ENCODE measurements at places on chromosomes 1 and 21.

DNA sequence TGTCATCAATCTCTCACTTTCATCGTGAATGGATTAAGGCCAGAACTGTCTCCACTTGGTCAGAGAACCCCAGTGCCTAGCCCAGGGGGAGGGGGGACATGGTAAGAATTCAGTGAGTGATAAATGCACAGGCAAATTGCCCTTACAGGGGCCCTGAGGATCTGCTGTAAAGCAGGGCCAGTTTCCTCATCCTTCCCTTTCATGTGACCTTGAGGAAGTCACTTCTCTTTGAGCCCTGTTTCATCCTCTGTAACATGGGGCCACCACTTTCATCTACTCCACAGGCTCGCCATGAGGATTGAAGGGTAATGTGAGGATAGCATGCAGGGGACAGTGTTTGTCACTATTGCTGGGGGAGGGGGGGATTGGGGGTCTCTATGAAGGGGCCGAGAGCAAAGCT lies 28.1 kb upstream of the C1QA start:
- no peak for DNase-seq

- peak; percentile 73 for DNase-seq
These were observed 13.8 kb upstream of the BOLA1 start for GRCh38 chr1:149885339-149886120.

DNA sequence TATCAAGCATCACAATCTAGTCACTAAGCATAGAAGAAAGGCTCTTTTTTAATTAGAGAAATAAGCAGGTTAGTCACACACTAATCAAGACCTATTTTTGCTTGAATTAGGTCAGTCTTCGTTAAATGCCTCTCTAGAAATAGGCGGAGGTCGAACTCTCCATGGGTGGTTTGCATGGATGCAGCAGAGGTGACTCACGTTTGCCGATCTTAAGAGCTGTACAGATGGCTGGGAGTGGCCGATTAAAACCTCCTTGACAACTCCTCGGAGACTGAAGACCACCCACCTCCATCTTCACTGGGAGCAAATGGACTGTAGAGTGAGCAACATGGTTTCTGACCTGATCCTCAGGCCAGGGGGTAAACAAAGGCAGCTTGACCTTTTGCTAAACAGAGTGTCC lies 249.3 kb downstream of the ZNF648 start:
- no peak for DNase-seq

DNA sequence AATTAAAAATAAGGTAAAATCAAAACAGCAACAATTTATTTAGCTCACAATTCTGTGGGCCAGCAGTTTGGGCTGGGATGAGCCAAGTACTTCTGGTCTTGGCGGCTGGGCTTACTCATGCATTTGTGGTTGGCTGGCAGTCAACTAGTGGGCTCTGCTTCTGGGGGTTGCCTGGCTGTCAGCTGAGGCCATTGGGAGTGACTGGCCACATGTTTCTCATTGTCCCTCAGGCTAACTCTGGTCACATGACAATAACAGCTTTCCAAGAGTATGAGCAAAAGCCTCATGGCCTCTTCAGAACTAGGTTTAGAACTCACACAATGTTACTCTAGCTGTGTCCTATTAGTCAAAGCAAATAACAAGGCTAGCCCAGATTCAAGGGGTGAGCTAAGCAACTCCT lies 15.6 kb upstream of the CHIA start:
- DNase-seq = no peak

DNA sequence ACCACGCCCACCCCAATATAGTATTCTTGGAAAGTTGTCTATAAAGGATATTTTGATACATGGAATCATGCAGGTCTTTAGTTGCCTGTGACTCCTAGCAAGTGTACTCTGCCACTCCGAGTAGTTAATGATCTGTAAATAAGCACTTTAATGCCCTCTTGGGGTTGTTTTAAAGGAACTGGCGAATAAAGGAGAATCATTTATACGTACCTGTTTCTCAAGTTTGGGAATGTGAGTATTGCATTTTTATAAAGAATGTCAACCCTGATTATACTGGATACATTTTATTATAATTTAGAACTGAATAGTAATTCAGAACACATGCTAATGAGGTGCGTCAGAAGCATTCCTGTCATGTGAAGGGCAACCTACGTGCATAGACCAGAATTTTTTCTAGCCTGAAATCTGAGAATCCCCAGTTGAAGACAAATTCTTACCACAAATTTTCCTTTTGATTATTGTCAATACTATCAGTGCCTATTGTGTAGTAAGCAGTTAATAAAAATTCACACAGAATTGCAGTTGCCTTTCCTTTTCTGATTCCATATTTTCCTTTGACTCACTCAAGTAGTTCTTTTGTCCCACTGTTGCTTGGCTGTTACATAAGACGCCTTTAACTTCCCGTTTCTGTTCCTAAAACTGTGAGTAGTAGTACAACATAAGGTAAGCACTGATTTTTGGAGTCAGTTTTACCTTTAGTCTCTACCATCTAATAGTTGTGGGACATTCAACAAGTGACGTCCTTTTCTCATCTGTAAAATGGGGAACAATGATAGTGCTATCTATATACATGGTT lies 5.1 kb downstream of the AHCYL1 start:
- no peak for DNase-seq
